Left cardiac atrium (tissue), 4 donors: ENCODE measurements at places on chromosomes 11 and 22. TPM values are rescaled to one million over a fixed set of nuclear protein-coding genes. Genes with fewer than 3 reads are reported as not detected.

OR8K5 gene
- total RNA-seq, result not detected

DNA sequence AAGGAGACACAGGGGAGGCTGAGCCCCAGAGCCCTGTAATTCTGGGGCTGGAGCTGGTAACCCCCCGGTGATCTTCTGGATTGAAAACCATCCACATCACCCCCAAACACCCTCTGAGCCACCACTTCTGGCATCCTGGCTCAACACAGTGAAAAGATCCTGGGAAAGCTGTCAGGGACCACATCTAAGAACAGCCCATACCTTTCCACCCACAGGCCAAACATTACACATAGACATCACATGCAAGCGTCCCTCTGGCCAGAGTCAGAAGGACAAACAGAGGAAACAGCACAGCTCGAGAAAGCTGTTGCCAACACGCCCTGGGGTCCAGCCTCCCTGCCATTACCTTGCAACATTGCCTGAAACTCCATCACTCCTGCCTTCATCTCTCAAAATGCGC, 469.5 kb downstream of the SOX6 start:
- DNase-seq, result no peak

DNA sequence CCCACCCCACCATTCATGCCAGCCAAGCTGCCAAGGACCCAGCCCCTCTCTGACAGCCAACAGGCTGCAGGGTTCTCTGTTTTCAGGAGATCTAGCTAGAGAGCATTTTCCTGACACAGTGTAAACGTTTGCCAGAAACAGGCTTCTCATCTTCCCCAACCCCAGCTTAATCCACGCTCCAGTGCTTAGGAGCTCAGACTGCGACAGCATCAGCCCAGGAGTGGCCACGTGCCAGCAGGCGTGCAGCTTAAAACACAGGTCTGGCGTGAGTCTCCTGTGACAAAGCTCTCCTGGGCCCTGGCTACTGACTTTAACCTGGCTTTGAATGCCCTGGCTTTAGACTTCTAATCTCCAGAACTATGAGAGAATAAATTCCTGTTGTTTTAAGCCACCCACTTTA, 66.6 kb downstream of the GALNT18 start:
- DNase-seq, result peak; percentile 69

TMPRSS6 gene
- total RNA-seq, result not detected

GRCh38 chr11:46404476-46405017, 13.0 kb upstream of the CHRM4 start:
- no peak for DNase-seq

DNA sequence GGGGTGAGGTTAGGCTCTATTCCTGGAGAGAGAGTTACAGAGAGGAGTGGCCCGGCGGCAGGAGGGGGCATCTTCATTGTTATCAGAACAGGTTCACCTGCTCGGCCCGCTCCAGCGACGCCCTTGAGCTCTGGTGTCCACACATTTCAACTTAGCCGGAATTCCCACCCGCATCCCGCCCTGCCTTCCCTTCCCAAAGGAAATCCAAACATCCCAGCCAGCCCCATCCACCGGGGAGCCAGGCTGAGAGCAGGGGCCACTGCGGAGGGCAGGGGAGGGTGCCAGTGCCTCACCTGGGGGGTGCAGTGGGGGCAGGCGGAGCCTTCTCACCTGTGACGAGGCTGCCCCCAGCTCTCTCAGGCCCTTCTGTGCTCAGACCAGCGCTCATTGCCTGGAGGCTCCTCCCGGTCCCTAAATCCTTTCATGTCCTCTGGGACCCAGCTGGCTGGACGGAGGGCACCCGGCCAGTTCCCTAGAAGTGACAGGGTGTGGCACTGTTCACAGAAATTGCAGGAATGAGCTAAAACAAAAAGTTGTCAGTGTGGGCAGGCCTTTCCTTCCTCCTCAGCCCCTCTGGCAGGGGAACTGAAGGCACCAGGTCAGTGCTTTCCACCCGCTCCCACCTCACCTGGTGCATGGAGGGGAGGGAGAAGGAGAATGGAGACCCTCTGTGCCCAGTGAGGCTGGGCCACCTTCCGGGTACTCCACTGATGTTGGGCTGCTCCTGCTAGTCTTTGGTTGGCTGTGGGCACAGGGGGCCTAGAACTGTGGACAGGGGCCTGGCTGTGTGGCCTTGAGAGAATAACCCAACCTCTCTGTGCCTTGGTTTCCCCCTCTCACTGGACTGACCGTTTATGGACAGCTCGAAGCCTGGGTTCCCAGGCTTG, 2.2 kb upstream of the MRGPRG start:
- DNase-seq, result peak; percentile 16

GLYAT gene
- 1.2 TPM for total RNA-seq

DNA sequence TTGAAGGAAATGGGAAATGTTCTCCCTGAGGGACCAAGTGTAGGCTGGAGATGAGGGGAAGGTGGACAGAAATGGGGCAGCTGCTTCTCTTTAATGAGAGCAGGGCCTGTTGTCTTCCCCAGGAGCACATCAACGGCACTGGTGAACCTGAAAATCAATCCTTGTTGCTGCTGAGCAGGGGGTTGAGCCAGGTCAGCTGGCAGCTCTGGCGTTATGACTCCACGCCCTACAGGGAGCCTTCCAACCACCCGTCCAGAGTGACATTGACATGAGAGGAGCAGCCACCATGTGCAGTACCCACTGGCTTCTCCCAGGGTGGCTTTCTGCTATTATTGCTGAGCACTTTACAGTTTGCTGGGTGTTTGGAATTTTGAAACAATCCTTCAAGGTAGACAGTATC, 116.9 kb upstream of the LDLRAD3 start:
- no peak for DNase-seq

LRRC32 gene
- 88.2 TPM for total RNA-seq

DNA sequence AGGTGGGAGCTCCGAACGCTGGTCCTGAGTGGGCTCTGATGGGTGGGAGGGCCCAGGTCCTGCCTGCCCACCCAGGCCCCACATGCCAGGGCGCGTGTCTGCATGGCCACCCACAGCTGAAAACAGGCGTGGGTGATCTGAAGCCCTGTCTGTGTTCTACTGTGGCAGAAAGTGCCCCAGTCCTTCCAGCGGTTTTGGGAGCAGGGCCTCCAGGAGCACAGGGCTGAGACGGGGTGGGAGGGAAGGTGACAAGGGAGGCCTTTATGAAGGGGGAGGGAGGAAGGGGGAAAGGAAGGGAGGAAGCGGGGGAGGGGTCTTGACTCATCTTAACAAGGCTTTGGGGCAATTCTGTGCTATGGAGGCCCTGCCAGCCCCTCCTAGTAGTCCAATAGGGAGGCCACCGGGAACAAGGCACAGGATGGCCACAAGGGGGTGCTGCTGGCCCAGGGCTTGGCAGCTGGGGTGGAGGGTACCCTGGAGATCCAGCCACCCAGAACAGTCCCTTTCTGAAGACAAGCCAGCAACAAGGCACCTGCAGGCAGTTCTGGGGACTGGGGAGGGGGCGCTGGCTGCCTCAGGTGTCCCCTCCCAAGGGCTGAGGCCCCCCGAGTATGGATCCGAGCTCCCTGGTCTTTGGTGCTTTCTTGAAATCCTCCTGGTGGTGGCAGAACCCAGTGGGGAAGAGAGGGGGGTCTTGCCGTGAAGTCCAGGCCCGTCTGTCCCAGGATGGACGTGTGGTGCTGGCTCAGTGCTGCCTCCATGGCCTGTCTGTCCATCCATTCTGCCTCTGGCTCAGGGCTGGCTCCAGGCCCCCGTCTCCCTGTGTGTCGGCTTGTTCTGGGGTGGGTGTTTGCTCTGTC, 6.3 kb upstream of the FADS3 start:
- DNase-seq, result peak; percentile 78

GRCh38 chr11:34988294-34989255, 72.2 kb downstream of the PDHX start:
- no peak for DNase-seq

- DNase-seq, result no peak
Measured at GRCh38 chr11:115558635-115559034, 54.4 kb upstream of the CADM1 start.

DNA sequence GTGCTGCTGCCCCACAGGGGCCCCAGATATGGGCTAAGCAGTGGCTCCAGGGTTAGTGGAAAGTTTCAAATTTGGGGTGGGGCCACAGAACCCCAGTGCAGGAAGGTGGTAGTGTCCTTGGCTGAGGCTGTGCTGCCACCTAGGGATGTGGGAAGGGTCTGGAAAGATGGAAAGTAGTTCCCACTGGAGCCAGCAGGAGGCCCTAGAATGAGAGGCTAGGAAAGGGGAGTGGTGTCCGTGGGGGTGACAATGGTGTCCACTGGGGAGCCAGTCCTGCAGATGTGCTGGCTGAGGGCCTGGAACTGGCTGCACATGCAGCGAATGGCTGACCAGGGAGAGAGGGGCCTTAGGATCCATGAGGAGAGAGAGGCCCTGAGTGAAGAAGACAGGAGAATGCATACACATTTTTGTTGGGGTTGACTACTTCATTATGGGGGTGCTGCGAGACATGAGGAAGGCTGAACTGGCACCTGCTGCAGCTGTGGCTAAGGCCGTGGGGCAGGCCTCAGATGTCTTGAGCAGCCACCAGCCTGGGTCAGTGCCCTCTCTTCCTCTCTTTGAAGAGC, 21.1 kb downstream of the RFPL3 start:
- no peak for DNase-seq

GAS2 gene
- 8.9 TPM for total RNA-seq

- DNase-seq, result no peak
Measured at GRCh38 chr11:87463486-87464102, 425.9 kb downstream of the TMEM135 start.

- DNase-seq, result no peak
Measured at GRCh38 chr11:72751116-72752087, 806 bp downstream of the ARAP1 start.

NPTXR gene
- 26.9 TPM for total RNA-seq

- no peak for DNase-seq
Measured at GRCh38 chr11:126738295-126739031, 262.1 kb downstream of the KIRREL3 start.

DNA sequence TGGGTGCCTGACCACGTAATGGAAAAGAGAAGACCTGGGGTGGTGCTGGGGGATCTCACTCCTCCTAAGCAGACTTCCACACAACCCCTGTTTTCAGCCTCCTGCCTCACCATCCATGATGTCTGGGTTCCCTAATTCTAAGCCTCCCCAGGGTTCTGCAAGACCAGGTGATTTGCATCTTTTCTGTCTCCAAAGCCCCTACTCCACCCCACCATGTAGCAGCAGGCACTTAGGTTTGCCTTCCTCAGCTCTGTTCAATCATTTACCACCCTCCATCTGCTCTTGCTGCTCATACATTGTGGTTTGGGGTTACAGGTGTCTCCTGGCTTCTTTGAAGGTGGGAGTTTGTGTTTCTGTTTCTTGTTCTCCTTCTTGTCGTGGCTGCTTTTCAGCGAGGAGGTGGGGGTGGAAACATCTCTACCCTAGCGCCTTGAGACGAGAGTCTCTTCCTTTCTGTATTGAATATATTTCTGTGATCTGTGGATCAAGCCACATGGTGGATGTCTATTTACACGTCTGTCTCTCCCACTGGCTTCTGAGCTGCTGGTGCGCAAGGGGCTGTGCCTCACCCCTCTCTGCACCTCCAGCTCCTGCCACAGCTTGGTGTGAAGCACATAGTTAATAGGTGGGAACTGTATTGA, 6.6 kb upstream of the SSTR3 start:
- no peak for DNase-seq

- DNase-seq, result no peak
Measured at GRCh38 chr11:1005928-1006327, 30.6 kb downstream of the MUC6 start.

DNA sequence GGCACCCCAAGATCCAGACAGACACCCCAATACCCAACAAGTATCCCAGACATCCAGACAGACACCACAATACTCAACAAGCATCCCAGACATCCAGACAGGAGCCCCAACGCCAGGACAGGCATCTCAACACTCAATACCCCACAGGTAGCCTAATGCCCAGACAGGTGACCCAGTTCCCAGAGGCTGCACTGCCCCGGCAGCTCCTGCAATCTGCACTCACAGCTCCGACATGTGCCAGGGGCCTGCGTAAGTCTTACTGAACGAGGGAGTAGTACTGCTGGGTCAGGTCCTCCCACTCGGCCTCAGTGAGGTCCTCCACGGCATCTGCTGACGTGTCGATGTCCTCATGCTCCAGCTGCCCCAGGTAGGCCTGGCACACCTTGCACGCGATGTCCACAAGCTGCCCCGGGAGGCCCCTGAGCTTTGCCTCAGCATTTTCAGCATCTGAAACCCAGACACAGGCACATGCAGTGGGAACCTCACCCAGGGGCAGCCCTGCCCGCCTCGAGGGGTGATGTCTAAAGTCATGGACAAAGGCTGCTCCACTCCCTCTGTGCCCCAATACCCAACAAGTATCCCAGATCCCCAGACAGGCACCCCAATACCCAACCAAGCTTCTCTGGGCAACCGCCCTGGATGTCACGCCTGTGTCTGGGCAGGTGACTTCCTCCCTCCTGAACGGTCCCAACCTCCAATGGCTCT, 16.6 kb downstream of the TTLL8 start:
- no peak for DNase-seq

GRCh38 chr22:47593291-47593690, 830.8 kb downstream of the TBC1D22A start:
- DNase-seq, result no peak

DNA sequence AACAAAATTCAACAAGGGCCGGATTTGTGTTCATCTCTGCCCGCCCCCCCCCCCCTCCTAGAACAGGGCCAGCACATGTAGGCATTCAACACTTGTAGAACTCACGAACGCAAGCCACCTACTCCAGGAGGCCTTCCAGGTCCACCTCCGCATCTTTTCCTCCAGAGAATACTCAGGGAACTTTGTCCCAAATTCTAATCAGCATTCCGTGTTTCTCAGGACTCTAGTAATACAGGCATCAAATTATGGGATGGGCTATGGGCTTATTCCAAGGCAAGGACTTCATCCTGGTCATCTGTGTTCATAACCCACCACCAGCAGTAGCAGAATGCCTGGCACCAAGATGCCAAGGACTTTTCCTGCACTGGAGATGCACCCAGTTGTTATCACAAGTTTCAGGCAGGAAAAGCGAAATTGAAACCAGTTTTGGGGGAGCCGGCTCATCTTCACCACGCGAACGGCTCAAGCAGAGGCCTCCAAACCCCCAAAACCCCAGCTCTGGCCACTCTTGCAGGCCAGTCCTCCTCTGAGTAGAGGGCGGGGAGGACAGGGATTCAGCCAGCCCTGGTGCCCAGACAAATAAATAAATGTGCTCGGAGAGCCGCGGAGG, 462 bp downstream of the UBE2L6 start:
- DNase-seq, result no peak

GRCh38 chr22:35345808-35346505, 34.9 kb upstream of the HMOX1 start:
- no peak for DNase-seq

GRCh38 chr22:31094021-31094551, 13.0 kb downstream of the SMTN start:
- no peak for DNase-seq

- DNase-seq, result no peak
Measured at GRCh38 chr11:118537409-118537980, 6.5 kb downstream of the TMEM25 start.

GRCh38 chr11:44530413-44531115, 34.9 kb upstream of the CD82 start:
- DNase-seq, result no peak

ZNF70 gene
- 4.9 TPM for total RNA-seq

DNA sequence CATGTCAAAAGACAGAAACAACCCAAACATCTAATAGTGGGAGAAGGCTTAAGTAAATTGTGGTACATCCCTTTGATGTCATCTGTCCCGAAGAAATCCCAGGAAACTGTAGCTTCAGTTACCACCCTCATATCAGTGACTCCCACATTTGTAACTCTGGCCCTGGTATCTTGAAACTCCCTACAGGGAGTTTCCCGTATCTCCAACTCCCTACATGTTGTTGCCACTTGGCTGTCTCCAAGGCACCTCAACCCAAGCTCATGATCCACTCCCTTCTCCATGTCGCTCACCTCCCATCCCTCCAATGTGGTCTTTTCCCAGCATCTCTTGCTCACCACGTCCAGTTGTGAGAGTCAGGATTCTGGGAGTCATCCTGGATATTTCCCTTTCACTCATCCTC, 68.1 kb downstream of the CACNG2 start:
- no peak for DNase-seq
